ENCODE measurements at places on chromosomes 4 and X.

- no peak for DNase-seq
Observed at GRCh38 chrX:146881521-146881920, 67.0 kb upstream of the CXorf51A start.

DNA sequence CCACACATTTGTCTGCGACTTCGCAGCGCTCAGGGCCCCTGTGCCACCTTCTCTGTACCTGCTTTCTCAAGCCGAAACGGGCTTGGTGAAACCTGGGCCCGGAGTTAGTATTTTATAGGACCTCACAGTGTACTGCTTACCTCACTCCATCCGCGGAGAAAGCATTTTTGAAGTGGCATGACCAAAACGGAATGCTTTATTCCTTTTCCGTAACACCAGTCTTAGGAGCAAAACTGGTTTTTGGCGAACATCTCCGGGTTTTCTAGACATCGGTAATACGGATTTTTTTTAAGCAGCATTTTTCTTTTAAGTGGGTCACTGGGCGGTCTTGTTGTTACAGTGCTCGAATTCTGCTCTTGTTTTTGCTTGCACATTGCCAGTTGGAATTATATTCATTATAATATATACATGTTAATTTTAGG, 3.6 kb downstream of the ZIC3 start:
- DNase-seq = no peak

- DNase-seq = no peak
Observed at GRCh38 chrX:38214044-38214443, 6.6 kb downstream of the SRPX start.

- DNase-seq = no peak
Observed at GRCh38 chr4:4585012-4585670, 43.3 kb upstream of the STX18 start.

Data from NCI-H524 (cell line).